ENCODE measurements at places on chromosomes 3 and 15.

DNA sequence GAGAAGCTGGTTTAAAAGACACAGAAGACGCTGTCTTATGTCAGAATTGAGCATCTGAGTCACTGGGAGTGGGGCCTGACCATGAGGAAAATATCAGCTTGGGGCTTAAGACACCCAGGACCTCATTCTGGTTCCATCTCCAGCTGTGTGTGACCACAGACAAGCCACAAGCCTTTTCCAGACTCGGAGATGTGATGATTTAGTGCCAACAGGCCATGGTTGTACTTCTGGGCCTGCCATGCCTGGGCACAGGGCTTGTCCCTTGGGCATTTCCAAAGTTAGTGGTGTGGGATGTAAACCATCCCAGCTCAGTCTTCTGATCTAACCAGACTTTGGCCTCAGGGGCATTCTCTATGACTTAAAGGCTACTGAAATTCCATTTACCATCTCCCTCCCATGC lies 269.8 kb downstream of the RYR3 start:
- no peak for DNase-seq

- DNase-seq = no peak
Observed at GRCh38 chr15:27899583-27900285, 199.4 kb downstream of the OCA2 start.

DNA sequence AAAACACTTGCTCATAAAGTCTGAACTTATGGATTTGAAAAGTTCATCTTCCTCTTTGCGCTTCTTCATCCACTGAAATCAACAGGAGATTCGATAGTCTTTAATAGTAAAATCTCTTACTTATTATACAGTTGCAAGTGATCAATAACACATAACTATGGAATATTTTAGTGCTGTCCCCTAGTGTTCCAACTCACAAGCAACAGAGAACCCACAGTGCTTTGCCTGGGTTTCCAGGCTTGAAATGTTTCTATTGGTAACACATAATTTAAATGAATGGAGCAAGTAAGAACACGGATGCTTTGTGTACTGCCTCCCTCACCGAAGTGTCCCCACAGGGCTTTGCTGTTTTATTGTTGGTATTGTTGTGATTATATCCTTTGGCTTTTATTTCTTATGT lies 93.5 kb downstream of the WDR72 start:
- DNase-seq = no peak

DNA sequence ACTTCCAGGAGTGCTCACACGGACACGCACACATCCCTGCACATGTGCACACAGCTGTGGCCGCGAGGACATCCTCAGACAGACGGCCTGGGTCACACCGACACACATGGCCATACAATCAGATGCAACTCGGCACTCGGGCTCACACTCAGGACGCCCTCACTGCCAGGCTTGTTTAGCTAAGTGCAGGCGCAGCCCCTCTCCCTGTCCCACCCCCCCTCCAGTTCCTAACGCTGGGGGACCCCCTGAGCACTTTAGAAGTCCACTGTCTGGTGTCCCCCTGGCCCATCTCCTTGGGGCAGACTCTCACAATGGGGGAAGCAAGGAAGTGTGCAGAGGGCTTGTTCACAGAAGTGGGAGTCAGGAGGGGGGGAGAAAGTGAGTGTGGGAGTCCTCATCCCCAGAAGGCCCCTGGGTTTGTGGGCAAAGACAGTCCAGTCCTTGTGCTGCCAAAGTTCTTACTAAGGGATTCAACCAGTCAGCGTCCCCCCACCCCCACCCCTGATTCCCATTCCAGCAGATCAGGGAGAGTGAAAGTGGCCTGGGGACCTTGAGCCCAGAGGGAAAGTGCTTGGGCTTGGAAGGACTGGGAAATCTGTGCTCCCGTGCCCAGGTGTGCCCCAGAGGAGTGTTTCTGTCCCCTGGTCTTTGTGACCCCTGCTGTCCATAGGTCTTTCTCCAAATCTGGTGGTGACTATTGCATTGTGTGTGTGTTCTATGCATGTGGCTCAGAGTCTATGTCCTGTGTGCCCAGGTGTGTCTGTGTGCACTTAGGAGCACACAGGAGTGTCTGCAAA lies 767 bp upstream of the GATA2 start:
- no peak for DNase-seq

All from liver (tissue), 10 donors.